ENCODE measurements at places on chromosomes 1 and 21.

- no peak for DNase-seq
These were observed 363.6 kb upstream of the CAMK1G start for GRCh38 chr1:209219791-209220524.

DNA sequence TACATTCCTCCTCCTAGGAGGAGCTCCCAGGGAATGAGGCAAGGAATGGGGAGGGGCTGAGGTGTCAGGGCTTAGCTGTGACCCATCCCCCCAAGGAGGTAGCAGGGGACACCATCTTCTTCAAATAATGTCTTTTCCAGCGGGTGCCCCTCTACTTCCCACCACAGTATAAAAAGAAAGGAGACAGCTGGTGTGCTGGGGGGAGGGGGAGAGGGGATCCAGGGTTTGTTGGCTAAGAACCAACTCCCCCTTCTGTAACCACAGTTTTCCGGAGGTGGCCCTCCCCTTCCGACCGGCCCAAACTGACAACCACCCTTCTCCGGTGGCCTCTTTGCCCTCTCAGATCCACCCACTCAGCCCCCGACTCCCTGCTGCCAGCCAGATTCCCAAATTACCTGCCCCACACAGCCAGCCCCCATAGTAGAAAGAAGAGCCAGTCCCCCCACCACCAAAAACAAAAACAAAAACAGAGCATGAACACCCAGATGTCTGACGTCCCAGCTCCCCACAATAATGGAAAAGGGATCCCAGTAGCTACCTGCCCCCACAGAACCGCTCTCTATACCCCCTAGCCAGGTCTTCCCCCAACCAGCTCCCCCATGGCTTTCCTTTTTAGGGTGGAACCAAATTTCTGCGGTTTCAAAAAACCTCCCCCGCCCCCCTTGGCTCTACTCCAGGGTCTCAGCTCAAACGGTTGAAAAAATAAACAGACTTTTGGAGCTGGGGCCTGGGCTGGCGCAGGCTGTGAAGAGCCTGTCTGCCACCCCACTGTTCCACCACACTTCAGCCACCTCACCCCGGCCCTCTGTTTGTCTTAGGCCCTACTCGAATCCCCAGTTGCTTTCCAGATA is 2.1 kb downstream of the ARHGEF2 start:
- no peak for DNase-seq

GRCh38 chr1:2046174-2046917 is 3.9 kb upstream of the PRKCZ start:
- DNase-seq, result no peak

- no peak for DNase-seq
These were observed 17.9 kb upstream of the LAPTM5 start for GRCh38 chr1:30775433-30775975.

DNA sequence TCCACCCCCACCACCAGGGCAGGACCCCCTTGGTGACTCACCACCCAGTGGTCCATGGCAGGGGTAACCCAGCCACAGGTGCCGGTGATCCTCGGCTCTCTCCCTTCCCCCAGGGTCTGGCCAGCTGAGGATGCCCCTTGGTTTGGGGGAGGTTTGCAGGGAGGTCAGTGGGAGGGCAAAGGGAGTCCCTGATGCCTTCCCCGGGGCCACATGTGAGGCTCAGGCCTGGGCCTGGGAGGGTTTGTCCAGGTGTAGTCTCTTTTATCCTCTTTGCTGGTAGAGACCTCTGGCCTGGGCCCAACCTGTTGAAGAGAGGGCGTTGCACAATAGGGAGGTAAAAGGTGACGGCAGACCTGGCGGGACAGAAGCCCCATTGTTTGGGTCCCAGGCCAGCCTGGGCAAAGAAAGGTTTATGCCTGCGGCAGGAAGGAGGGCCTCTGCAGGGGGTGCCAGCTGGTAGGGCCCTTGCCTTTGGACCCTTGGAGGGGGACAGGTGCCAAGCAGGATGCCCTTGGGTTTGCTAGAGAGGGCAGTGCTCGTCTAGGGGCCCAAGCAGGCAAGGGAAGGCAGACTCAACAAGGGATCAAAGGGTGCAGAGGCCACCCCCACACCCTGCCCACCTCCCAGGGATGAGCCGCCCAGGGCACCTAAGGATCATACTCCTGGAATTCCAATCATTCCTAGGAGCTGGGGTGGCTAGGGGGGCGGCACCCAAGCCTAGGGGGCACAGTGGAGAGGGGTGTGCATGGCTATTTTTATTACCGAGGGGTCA is 760 bp upstream of the TINAGL1 start:
- no peak for DNase-seq

- DNase-seq, result no peak
These were observed 371.2 kb downstream of the PTBP2 start for GRCh38 chr1:97092824-97093223.

GRCh38 chr1:147840909-147841308 is 61.7 kb upstream of the GJA8 start:
- DNase-seq, result no peak

DNA sequence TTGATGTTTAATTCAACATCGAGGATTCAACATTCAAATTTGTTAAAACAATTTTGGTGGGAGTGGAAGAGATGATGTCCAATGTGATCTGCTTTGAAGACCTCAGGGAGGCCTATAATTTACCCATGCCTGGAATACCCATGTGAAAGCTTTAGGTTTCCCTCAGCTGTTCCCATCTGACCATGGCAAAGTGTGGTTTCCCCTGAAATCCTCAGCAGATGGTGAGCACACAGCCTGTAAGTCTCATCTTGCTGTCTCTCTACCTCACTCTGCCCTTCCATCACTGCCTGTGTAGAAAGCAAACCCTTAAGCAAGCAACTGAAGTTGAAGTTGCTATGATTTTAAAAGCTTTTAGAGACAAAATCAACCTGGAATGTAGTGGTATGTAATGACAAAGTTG is 80.1 kb upstream of the ATF3 start:
- no peak for DNase-seq

GRCh38 chr1:208772891-208773290 is 528.7 kb upstream of the PLXNA2 start:
- no peak for DNase-seq

DNA sequence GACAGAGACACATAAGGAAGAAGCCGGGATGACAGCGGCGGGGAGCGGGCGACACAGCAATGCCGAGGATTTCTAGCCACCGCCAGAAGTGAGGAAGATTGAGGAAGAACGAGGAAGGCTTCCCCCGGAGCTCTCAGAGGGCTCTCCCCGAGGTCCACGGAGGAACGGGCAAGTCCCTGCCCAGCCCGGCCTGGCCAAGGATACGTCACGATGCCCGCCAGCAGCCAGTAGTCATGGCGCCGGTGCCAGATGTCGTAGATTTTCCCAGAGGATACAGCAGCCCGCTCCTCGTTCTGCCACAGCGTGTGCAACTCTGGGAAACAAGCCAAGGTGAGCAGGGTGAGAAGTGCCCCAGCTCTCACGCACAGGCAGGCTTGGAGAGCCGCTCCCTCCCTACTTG is 65.9 kb downstream of the KCNAB2 start:
- no peak for DNase-seq

- no peak for DNase-seq
These were observed 65.1 kb downstream of the MAGI3 start for GRCh38 chr1:113455374-113455773.

DNA sequence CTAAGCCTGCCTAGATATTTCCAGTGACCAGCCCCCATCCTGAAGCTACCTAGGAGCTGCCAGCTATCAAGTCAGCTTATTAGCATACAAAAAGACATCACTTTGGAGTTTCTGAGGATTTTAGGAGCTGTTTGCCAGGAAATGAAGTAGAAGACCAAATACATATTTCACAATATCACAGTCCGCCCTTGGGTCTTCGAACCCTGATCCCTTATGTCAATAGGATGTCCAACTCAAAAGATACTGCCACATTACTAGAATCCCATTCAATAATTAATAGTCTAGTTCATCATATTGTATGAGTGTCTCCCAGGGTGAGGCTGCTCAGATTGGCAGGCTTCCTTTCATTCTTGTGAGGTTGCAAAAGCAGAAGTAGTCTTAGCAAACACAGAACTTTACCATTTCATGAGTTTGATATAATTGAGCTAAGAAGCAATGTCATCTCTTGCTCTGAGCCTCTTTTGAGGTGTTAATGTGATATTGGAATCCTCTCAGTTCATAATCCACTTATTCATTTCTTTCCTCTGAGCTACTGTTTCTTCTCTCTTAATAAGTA is 13.6 kb downstream of the IPO9 start:
- no peak for DNase-seq

DNA sequence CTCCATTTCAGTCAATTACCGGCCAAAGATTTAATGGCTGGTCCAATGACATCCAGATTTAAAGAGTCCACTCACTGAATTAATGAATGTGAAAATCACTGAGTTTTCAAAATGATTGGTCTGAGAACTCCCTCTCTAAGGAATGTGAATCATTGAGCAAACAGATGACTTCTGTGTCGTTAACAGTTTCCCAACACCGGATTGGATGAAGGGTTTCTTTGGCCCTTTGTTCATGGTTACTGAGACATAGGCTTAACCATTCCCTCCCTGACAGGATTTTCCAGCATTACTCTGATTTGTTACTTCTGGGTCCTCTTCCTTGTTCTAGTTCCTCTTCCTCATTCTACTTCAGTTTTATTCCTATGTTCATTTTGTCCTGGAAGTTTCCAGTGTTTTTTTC is 1.5 kb upstream of the CLDN17 start:
- no peak for DNase-seq

DNA sequence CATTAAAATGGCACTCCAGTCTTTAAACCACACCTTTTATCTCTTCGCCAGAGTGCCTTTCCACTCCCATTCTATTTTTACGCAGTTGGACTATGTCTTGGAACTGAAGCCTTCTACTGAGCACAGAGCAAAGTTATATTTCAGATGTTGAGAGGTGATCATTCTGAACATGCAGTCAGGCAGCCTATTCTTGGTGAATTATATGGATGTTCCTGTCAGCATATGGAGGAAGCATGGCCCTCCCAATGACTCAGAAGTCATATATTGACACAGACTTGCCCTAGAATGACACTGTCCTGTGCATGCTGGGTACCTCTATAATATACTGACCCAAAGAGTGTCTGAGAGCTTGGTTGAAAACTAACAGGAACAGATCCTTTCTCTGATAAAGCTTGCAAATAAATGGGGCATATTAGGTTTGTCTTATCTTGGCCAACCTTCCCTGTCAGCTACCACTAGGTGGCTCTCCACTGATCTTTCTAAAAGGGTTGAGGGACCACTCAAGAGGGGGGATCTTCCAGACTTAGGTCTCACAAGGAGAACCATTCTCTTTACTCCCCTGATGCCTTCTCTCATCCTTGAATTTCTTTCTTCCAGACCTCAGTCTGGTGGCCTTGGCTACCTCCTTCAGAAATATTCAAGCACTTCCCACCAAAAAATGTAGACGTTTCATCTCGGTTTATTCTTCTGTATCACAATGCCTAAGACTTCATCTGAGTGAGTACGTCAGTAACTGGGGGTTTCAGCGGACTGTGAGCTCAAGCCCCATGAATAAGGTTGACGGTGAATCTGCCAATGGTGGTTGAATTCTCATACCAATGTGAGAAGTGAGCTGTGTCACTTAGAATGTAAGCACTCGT is 11.8 kb upstream of the ALG14 start:
- DNase-seq, result no peak

GRCh38 chr1:36988321-36988720 is 46.0 kb downstream of the GRIK3 start:
- DNase-seq, result no peak

DNA sequence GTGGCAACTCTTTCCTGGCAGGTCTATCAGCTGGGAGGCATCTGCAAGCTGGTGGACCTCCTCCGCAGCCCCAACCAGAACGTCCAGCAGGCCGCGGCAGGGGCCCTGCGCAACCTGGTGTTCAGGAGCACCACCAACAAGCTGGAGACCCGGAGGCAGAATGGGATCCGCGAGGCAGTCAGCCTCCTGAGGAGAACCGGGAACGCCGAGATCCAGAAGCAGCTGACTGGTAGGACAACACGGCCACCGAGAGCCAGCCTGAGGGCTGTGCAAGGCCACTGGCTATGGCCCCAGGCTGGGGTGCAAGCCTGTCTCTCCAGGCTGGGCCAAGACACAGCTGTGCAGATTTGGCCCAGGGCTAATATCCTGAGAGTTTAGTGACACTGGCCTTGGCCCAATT is 34.2 kb downstream of the PKP1 start:
- no peak for DNase-seq

GRCh38 chr1:6935361-6935883 is 150.2 kb downstream of the CAMTA1 start:
- DNase-seq, result no peak

DNA sequence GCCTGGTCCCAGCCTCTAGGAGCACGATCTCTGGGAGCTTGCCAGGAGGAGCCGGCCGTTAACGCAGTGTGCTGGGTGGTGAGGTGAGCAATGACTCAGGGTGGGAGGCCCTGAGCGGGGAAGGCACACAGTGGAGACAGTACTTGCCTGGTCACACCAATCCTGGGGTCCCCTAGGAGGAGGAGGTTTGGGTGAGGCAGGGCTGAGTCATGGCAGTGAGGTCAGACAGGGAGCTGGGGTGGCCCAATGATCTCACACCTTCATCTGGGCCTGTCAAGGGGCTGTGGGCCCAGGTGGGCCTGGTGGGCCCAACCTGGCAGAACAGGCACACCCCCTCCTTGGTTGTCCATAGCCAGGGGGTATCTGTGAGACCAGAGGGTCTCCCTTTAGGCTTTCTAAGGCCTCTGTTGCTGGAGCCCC is 8.6 kb upstream of the EDN2 start:
- peak; percentile 79 for DNase-seq

- no peak for DNase-seq
These were observed 167.4 kb downstream of the HHAT start for GRCh38 chr1:210496063-210496462.

DNA sequence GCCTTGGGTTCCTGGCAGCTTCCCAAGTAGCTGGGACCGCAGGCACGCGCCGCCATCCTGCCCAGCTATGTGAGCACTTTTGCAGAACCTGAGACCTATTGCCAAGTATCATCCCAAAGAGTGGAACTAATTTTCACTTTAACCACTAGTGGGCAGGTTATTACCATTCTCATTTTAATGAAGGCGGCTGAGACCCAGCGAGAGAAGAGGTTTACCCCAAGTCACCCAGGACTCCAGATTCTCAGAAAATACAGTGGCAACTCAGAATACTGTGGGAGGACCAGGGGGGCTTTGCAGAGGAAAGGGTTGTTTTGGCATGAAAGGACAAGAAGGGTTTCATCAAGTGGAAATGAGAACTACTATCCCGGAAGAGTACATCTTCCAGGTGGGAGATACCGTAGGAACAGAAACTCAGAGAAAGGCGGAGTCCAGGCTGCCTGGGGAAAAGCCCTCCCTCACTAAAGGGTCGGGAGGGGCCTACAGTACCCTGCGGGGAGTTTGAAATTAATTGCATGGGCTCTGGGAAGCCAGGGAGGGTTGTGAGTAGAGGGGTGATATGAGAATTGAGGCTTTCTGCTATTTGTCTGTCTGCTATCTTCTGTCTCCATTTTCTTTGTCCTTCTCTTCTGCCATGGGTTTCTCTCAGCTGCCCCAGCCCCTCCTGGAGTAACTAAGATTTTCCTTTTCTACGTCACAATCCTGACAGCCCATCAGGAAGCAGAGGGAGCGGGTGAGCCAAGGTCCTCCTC is 7.2 kb upstream of the SEMA4A start:
- DNase-seq, result peak; percentile 86

DNA sequence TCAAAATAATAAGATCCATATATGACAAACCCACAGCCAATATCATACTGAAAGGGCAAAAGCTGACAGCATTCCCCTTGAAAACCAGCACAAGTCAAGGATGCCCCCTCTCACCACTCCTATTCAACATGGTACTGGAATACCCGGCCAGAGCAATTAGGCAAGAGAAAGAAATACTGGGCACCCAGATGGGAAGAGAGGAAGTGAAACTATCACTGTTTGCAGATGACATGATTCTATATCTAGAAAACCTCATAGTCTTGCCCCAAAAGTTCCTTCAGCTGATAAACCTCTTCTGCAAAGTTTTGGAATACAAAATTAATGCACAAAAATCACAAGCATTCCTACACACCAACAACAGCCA is 442.7 kb downstream of the PTBP2 start:
- DNase-seq, result no peak
